ENCODE measurements at places on chromosomes 11 and 22.
A peak's percentile ranks its signal among the peaks of the same experiment; 100 is the strongest.

DNA sequence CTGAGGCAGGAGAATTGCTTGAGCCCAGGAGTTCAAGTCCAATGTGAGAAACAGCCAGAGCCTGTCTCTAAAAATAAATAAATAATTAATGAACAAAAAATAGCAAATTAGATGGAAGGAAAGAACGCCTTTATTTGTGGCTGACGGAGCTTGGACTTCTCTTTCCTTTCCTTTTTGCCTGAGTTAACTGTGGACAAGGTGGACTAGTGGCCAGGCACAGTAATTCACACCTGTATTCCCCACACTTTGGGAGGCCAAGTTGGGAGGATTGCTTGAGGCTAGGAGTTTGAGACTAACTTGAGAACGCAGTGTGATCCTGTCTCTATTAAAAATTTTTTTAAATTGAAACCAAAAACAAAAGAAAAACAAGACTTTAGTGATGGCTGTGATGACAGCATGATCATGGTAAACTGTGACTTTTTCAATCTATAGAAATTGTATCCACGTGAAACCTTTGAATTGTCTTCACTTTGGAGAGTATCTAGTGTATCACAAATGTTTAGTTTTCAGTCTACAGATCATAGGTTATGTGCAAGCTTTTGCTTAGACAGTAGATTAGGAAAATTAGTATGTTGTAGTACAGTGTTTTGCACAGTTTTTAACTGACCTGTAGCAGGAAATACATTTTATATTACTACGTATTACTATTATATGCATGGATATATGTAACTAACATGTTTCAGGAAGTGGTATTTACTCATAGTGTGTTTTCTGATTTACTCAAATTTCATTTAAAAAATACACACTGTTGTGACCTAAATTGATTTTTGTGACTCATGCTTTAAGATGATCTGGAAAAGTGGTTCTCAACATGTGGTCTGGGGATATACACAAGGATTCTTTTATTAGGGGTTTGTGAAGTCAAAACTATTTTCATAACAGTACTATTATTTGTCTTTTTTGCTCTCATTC, 42.1 kb downstream of the KDM2A start:
- peak; percentile 31 for DNase-seq

- DNase-seq: peak; percentile 78
Observed at GRCh38 chr11:11416917-11417316, 63.9 kb upstream of the CSNK2A3 start.

DNA sequence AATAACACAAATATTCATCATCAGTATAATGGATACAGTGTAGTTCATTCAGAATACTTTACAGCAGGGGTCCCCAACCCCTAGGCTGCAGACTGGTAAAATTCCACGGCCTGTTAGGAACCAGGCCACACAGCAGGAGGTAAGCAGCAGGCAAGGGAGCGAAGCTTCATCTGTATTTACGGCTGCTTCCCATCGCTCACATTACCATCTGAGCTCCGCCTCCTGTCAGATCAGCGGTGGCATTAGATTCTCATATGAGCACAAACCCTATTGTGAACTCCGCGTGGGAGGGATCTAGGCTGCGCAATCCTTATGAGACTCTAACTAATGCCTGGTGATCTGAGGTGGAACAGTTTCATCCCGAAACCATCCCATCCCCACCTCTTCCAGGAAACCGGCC, 125.1 kb downstream of the SERGEF start:
- no peak for DNase-seq

DNA sequence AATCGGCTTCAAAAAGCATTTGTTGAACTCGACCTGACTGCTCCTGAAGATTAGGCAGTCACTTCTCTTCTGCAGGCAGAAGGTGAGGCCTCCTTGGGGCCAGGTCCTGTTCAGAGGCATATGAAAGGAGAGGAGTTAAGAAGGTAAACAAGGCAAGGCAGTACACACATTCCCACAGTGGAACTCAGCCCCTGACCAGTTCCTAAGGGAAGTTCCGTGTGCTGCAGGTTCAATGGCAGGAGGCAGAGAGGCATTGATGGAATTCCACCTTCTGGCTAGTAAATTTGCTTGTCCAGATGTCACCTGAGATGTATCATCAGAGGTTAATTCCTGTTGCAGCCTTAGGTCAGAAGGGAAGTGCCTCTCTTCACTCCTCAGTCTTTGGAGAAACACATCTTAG, 337.0 kb upstream of the MTNR1B start:
- no peak for DNase-seq

GRCh38 chr22:43633631-43634285, 178.3 kb downstream of the EFCAB6 start:
- DNase-seq: no peak

GRCh38 chr11:76810151-76810853, 27.1 kb downstream of the TSKU start:
- DNase-seq: no peak
